ENCODE measurements at places on chromosomes 7 and 10.

GRCh38 chr10:72691470-72691862, 477 bp upstream of the MCU start:
- DNase-seq, result no peak

GRCh38 chr10:17066807-17067206, 62.8 kb downstream of the CUBN start:
- no peak for DNase-seq

GRCh38 chr7:2698581-2699288, 10.7 kb downstream of the AMZ1 start:
- DNase-seq, result peak; percentile 80

GRCh38 chr7:159023746-159024145, 120.9 kb downstream of the VIPR2 start:
- DNase-seq, result no peak

DNA sequence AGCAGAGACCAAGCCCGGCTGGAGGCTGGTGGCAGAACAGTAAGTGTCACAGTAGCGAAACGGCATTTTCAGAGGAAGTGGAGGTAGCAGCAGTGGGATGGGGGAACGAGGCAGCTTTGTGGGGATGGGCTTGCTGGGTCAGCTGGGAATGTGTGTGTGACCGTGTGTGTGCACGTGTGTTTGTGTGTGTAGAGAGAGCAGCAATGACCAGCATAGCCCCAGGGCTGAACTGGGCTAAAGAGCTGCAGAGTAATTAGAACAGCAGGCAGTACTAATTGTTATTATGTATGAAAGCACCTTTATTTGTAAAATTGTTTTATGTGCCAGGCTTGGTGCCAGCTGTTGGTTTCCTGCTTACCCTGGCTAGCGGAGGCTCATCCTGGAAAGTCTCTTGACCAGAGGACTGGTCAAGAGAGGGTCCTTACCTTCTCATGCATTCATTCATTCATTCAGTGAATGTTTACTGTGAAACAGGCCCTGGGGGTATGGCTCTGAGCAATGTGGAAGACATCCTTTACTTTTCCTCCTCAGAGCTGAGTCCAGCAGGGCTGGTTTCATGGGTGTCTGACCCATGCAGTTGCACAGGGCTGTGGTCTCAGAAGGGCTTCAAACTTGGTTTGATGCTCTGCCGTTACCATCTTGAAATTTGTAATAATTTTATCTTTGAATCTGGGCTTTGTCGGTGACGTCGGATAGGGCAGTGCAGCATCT, 184.6 kb downstream of the SEC23IP start:
- no peak for DNase-seq

GRCh38 chr7:32381024-32381601, 109.1 kb downstream of the LSM5 start:
- DNase-seq, result no peak

DNA sequence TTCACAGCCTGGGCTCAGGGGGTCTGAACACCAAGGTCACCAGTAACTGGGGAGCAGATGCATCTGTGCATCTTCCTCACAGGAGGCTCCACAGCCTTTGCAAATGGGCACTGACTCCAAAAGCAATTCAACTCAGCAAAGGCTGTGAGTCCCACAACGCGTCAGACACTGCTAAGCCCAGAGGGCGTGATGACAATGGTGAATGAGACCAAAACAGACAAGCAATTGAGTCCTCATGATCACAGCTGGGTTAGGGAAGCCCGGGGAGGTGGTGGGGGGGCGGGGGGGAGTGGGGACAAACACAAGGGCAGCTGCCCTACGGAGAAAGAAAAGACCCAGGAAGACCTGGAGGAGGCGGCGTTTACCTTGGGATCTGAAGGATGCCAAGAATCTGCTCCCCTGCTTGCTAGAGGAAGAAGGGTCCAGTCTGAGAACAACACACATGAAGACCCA, 61.6 kb upstream of the RNF32 start:
- no peak for DNase-seq

- DNase-seq, result no peak
Measured at GRCh38 chr10:121595806-121596688, 2.2 kb downstream of the FGFR2 start.

DNA sequence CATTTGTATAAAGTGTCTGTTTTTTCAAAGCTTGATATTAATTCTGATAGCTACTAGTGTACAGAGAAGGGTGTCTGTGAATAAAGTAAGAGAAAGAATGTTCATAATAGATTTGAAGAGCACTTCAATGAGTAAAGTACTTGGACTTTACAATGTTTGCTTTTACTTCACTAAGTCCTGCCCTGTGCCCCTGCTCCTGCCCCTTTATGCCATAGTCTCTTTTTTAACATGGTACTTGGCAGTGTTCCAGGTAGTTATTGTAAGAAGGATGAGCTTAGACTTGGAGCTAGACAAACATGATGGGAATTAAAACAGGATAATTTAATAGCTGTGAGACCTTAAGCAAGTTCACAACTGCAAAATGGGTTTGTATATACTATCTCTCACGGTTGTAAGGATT, 41.0 kb downstream of the ZEB1 start:
- no peak for DNase-seq

DNA sequence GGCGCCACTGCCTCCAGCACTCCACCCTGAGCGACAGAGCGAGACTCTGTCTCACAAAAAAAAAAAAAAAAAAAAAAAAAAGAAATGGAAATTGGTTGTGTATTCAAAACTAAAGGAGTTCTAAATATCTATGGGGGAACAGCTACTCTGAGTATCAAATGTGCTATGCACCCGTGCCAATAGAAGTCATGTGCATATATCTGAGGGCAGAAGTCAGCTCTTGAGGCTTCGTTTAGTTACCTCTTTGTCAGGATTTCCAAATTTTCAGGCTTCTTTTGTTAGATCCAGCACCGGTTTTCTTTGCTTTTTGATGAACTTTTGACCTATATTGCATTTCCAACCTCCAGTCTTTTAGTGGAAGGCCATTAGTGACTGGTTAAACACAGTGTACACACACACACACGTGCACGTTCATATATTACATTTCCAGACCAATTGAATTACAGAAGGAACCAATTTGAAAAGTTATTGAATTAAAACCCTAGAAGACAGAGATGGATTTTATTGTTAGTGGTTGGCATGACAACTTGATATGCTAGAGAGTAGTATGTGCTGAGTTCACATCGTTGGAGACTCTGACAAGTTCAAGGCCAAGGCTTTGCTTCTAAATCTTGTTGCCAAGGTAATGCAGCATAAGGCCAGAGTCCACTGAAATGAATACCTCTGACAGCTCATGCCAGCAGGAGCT, 33.1 kb upstream of the ADD3 start:
- no peak for DNase-seq

DNA sequence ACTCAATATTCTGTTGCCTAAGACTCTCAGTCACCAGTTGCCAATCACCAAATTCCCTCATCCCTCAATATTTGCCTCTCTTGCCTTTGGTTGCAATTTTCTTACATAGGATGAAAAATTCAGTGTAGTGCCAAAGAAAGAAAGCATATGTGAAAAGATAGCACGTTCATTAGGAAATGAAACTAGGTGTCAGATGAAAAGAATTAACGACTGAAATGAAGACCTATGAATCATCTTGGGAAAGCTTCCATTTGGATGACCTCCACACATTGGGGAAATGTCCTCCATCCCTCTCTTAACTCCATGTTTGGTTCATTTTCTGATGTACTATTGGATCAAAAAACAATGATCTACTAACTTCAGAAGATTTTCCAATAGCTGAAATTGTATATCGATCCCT, 145.1 kb upstream of the MEOX2 start:
- no peak for DNase-seq

DNA sequence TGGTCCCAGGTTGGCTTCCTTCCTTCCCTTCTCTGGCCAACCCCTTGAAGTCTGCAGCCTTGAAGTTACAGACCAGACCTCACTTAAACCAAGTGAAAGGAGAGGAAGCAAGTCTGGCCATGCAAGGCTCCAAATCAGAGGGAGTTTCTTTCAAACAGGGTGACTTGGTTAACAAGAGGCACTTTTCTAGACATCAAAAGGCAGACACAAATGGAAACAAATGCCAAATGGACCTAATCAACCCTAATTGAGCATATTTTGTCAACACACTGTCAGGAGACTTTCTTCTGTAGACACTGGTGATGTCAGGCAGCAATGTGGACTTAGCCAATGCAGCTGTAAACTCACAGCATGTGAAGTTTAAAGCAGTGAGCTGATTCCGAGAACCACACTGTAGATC, 282.7 kb upstream of the FZD8 start:
- no peak for DNase-seq

DNA sequence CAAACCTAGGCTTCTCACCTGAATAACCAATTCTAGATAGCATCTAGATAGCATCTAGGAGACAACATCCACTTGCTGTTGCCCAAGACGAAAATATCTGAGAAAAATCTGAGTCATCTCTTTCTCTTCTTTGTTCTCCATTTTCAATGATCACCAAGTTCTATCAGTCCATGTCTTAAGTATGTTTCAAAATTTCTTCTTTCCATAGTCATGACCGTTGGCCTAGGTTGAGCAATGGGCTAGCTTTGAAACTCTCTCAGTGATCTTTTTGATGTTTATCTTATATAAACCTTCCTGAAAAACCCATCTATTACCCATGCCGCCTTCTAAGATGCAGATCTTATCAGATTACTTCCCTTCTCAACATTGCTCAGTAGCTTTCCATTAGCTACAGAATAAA, 23.4 kb upstream of the CASD1 start:
- no peak for DNase-seq

- DNase-seq, result peak; percentile 81
Measured at GRCh38 chr7:31883761-31884164, 186.4 kb downstream of the PDE1C start.

GRCh38 chr7:41698726-41699125, 4.2 kb downstream of the INHBA start:
- no peak for DNase-seq

DNA sequence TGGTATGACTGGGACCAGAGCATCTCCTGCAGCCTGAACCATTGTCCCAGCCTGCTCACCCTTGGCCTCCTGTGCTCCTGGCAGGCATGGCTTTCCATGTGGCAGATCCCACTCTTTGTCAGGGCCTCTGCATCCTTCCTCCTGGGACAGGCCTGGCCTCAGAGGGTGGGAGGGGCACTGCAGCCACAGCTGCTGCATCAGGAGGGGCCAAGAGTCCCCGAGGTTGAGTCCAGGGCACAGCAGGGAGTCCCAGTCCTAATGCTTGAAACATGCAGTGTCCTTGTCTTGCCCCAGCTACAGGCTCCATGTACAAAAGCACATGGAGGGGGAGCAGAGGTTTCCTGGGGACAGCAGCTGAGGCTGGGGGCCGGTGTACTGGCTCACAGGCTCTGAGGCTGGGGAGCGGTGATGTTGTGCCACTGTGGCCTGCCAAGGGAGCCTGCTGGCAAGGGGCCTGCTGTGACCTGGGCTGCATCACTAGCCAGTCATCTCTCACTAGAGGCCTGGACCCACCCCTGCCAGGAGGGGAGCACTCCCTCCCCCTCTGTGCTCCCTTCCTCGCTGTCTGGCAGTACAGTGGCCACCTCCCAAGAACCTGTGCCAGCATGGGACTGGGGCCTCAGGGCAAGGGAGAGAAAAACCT, 144.8 kb downstream of the ZNF248 start:
- no peak for DNase-seq

GRCh38 chr7:113918946-113919345, at the start of gene PPP1R3A:
Gene PPP1R3A, minus strand, starts transcription at chr7:113919009. Its CDS starts 13 bp downstream, at chr7:113918996.
- DNase-seq, result no peak

DNA sequence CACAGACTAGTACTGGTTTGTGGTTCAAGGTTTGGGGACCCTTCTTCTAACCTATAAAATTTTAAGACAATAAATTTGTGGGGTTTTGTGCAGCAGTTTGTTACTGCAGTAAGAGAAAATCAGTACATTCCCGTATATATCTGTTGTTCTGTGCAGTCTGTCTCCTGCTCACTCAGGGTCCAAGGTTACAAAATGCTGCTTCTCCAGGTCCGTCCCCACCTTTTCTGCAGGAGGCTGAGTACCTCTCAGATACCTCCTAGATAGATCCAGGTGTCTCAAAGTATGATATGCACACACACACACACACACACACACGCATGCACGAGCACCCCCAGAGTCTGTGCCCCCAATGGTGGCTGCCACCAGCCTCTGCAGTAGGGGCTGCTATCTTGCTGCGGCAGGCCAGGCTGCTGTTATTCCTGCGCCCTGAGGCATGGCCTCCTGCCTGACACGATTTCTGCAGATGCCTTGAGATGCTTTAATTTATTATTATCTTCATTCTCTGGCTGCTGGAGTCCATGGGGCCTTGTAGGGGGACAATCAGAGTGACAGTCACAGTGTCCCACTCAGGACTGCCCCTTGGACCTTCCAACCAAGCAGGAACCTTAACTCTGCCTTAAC, 25.2 kb upstream of the ASL start:
- DNase-seq, result no peak

- DNase-seq, result no peak
Measured at GRCh38 chr10:132915411-132915810, 27.0 kb downstream of the CFAP46 start.

DNA sequence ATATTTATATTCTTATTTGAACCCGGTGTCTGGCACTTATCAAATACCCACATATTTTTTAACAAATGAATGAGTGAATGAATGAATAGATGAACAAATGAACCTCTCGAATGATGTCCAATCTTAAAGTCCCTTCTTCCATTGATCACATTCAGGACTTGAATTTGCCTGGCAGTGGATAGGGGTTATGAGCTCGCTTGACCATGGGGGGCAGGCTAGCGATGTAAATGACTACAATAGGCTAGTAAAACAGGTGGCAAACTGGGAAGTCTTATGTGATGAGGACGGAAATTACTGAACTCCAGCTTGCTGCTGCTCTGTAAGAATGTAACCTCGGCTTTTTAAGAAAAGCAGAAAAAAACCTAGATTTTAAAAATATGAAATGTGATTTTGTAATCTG, 247.7 kb upstream of the DKK1 start:
- no peak for DNase-seq

DNA sequence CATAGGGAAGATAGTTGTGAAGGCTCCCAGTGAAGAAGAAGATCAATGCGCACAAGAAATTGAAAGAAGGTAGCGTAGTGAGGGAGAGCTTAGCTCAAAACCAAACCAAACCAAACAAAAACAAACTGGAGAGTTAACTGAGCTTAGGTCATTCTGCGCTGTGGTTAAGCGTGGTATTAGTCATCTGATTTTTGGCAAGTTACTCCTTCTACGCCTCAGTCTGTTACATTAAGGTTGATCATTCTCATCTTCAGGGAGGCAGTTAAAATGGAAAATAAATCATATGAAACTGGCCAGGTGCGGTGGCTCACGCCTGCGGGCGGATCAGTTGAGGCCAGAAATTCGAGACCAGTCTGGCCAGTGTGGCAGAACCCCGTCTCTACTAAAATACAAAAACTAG, 259.7 kb downstream of the EXOC4 start:
- no peak for DNase-seq

- no peak for DNase-seq
Measured at GRCh38 chr10:92756201-92757065, 66.7 kb downstream of the HHEX start.

DNA sequence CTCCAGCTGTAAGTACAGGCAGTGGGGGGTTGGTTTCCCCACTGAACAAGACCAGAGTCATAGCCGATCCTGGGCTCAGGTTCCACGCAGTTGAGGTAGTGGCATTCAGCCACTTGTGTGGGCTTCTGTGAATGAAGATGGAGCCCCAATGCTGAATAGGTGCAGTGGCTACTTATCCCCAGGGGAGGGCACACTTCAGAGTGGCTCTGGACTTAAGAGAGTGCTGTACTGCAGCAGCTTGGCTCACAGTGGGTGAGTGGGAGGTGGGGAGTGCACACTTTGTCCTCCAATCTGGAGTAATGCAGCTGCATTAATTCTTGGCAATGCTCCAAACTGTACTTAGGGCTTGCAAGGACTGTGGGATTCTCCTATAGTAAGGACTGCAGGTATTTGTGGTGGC, 81.9 kb downstream of the BUB3 start:
- no peak for DNase-seq

- DNase-seq, result no peak
Measured at GRCh38 chr7:22356010-22356691, 803 bp downstream of the RAPGEF5 start.

- DNase-seq, result no peak
Measured at GRCh38 chr7:148436571-148436970, 154.0 kb upstream of the C7orf33 start.

All from CD14-positive monocyte (primary cell).